Activated CD4-positive, alpha-beta T cell treated with anti-CD3 and anti-CD28 coated beads, Interleukin-2, amount 50 U/mL, for 1 hour (primary cell): ENCODE measurements at places on chromosomes 6 and 20.

- no peak for DNase-seq
These were observed 115.3 kb downstream of the LCA5 start for GRCh38 chr6:79421707-79422484.

- DNase-seq: no peak
These were observed 39.7 kb upstream of the LRFN2 start for GRCh38 chr6:40626886-40627285.

DNA sequence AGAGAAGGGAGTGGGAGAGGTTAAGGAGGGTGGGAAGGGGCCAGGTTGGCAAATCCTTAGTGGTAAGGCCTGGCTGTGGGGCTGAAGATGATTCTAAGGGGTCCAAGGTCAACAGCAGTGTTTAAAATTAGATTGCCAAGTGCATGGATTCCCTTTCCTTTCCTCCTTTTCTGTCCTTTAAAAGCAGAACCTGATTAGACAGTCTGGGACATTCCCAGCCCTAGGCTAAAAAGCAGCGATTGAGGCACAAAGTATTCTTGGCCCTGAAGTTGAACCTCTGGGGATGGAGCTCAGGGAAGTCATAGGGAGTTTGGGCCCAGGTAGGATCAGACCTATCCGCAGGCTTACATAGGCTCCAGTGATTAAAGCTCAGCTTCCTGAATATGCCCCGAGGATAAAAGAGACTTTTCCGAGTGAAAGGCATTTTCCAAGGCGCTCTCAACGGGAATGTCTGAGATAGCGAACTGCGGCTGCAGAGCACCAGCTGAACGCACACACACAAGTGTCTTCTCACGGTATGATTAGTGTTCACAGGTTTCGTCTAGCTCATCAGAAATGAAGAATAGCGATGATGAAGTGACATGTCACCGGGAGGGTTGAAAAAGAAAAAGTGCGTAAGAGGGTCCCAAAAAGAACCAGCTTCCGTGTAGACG lies 787 bp upstream of the CARMIL1 start:
- no peak for DNase-seq

DNA sequence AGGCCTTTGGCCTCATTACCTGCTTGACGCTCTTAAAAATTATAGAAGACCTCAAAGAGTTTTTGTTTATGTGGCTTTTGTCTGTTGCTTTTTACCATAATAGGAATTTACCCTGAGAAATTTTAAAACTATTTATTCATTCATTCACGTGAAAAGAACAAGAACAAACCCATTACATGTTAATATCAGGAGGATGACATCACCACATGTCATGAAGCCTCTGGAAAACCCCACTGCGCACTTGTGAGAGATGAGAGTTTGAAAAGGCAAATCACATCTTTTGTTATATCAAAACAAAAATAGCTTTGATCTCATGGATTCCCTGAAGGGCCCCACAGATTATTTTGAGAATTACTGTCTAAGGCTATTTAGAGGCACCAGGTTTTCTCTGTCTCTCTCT lies 61.3 kb upstream of the EYA2 start:
- DNase-seq: no peak

DNA sequence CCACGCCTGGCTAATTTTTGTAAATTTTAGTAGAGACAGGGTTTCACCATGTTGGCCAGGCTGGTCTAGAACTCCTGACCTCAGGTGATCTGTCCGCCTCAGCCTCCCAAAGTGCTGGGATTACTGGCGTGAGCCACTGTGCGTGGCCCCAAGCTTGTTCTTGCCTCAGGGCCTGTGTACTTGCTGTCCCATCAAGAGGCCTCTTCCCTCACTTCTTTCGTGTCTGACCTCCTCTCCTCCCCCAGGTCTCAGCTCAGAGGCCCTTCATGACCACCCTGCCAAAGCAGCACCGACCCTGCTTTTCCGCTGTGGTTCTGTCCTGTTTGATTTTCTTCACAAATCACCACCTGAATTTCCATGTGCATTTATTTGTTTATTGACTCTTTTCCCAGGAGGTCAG lies 10.5 kb upstream of the UBE2V1 start:
- no peak for DNase-seq

DNA sequence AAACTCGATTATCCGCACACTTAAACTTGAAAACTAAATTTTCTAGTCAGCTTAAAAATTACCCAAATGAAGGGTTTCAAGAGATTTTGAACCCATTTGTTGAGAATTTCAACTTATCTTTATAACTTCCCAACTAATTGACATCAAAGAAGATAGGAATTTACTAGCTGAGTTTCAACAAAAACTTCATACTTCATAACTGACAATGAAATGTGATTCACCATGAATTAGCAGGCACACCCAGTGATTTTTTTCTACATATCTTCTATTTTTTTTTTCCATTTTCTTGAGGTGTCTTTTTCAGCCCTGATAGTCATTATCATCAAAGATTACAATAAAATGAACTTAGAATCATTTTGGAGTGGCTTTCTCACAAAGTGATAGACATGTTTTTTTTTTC lies 26.7 kb downstream of the TNFAIP3 start:
- DNase-seq: no peak

GRCh38 chr6:99822741-99823512 lies 171.1 kb downstream of the MCHR2 start:
- no peak for DNase-seq

DNA sequence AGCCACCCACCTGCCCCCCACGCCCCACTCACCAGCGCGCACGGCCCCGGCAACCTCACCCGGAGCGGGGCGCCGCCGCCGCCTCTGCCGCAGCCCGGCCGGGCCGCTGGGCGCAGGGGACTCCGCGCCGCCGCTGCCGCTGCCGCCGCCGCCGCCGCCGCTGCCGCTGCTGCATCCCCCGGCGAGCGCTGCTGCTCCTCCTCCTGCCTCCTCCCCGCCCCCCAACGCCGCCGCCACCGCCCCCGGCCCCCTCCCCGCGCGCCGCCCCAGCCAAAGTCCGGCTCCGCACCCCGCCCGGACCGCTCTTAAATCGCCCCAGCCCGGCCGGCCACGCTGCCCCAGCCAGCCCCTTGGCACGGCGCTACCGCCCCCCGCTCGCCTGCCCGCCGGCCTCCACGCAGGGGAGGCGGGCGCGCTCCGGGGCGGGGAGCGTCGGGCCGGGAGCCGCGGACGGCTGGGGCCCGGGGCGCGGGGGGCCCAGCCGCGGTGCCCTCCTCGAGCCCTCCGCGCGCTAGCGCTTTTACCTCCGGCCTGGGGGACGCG lies at the start of gene SULF2:
Gene SULF2, minus strand, starts transcription at position 171 of the 543 bp plus-strand sequence. CDS start 28,118 bp downstream, outside the sequence.
- no peak for DNase-seq

DNA sequence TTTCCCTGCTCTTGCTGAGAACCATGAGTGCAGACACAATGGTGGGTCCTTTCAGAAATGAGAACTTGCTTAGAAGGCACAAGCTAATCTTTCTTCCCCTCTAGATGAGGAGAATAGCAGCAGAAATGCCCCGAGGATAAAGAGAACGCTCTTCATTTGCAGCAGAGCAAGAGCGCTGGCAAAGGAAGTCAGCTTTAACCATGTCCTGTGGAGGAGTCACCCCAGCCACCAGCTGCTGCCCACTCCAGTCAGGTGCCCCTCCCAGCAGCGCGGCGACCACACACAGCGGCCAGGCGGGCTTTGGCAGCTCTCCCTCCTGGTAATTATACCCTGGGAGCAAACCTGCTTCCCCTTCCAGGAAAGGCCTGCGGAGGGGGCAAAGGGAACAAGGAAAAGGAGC lies 42.4 kb upstream of the EMILIN3 start:
- DNase-seq: no peak

GRCh38 chr6:110875548-110876169 lies 1.1 kb downstream of the AMD1 start:
- DNase-seq: peak; percentile 69

DNA sequence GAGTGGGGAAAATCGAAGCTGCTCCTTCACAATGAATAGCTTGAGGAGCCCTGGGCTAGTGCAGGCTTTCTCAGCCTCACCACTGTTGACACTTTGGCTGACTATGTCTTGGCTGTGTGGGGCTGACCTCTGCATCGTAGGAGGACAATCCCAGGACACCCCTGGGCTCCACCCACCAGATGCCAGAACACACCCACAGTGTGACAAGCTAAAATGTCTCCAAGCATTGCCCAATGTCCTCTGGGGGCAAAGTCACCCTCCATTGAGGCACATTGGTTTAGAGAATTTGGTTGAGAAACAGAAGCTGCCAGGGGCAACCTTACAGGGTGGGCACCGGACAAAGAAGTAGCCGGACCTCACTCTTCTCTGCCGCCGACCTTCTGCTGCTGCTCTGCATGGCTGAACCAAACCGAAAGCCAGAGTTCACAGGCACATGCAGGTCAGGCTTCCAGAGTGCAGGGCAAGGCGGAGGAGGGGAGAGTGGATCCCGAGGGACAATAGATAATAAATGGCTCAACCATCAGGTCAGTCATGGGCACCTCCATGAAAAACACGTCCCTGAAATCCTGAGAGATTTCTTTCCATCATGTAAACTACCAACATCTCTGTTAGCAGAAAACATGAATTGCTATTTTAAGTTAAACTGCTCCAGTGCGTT lies 189.0 kb downstream of the LRFN2 start:
- no peak for DNase-seq

DNA sequence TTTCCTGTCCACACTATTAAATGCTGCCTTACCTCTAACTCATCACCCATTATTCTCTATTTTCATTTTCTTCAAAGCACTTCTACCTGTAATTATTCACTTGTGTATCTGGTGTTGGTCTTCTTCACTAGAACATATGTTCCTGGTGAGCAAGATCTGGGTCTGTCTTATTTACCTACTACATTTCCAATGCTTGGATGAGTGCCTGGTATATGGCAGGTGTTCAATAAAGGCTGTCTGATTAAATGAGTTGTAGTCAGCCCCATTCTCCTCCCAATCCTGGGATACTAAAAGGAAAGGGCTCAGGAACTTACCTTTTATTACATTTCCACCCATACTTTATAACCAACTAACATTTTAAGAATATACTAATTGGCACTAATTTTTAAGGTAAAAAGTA lies 61.0 kb downstream of the CEP162 start:
- DNase-seq: no peak

DNA sequence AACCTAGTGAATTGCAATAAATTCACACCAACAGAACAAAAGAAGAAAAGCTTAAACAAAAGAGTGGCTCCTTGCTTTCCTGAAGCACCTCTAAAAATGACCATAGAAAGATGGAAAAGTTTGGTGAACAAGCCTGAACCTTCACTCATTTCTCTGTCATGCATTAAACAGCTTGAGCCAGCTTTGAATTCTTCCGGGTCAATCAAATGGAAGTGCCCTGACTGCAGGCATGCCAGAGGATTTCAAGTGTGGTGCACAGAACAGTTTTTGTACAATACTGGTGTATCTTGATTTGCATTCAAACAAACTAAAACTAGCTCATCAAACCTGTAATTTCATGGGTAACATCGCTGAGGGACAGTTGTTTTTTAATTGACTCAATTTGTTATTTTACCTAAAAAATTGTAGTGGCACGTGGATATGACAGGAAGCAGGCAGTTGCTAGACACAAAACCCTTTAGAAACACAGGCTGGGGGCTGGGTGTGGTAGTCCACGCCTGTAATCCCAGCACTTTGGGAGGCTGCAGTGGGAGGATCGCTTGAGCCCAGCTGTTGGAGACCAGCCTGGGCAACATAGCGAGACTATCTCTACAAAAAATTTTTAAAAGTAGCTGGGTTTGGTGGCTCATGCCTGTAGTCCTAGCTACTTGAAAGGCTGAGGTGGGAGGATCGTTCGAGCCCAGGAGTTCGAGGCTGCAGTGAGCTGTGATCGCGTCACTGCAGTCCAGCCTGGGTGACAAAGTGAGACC lies 9.1 kb downstream of the CASS4 start:
- no peak for DNase-seq

- no peak for DNase-seq
These were observed 90.5 kb downstream of the GPR6 start for GRCh38 chr6:110068592-110068967.

GRCh38 chr6:109460161-109460829 lies 4.7 kb upstream of the MICAL1 start:
- no peak for DNase-seq

DNA sequence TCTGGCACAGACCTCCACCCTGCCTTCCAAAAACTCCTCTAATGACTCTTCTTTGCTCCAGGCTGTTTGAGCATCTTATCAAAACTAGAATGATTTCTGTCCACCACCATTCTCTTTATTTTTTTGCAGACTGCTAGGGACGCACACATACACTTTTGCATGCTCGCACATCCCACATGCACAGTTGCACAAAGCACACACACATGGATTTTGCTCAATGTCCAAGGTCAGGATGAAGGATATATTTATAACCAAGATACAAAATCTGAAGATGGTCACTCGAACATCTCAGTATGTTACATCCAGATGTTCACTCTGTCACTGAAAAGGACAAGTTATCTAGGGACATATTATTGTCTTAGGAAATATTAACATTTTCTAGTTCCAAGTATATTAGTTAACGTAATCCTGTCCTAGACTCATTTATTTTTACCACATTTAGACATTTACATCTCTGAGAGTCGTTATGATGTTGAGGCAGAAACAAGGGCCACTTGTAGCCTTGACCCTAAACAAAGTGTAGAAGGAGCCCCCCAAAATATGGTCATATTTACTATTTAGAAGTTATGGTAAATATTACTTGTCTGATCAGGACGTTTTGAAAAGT lies 3.4 kb upstream of the SIM1 start:
- DNase-seq: no peak

GRCh38 chr20:16240355-16240754 lies 332.9 kb downstream of the KIF16B start:
- DNase-seq: no peak

DNA sequence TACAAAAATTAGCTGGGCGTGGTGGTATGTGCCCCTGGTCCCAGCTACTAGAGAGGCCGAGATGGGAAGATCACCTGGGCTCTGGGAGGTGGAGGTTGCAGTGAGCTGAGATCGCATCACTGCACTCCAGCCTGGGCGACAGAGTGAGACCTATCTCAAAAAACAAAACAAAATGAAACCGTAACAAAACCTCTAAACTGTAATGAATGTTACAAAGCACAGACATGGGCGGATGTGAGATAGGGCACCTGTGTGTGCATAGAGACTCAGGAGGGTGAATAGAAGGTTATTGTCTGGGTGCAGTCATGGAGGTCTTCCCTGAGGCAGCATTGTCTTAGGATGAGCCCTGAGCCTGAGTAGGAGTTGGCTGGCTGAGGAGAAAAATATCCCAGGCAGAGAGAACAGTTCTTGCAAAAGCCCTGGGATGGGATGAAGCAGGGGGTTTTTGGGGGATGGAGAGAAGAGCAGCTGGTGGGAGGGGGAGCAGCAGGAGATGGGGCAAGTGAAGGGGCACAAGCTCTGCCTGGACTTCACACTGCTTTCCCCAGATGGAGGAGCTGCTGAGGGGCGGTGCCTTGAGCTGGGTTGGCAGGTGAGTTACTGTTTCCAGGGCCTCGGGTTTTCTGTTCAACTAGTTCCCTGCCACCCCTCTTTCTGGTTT lies 5.2 kb downstream of the BCAS4 start:
- no peak for DNase-seq

GRCh38 chr6:7256785-7257184 lies 56.2 kb downstream of the SSR1 start:
- DNase-seq: no peak

DNA sequence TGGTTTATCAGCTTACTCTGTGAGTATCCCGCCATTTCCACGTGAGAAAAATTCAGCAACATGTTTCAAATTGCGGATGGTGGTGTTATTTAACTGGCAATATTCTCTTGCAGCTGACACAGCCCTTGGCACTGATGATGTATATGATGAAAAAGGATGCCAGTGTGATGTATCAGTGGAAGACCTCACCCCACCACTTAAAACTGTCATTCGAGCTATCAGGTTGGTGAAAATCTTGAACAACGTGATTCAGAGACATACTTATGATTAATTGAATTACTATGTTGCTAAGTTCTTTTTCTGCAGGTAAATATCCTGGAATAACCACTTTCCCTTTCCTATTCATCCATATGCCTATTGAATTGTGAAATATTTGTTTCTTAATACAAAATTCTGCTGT lies 55.7 kb downstream of the KHDC1L start:
- DNase-seq: no peak
